ENCODE measurements at places on chromosomes 13 and 19.

DNA sequence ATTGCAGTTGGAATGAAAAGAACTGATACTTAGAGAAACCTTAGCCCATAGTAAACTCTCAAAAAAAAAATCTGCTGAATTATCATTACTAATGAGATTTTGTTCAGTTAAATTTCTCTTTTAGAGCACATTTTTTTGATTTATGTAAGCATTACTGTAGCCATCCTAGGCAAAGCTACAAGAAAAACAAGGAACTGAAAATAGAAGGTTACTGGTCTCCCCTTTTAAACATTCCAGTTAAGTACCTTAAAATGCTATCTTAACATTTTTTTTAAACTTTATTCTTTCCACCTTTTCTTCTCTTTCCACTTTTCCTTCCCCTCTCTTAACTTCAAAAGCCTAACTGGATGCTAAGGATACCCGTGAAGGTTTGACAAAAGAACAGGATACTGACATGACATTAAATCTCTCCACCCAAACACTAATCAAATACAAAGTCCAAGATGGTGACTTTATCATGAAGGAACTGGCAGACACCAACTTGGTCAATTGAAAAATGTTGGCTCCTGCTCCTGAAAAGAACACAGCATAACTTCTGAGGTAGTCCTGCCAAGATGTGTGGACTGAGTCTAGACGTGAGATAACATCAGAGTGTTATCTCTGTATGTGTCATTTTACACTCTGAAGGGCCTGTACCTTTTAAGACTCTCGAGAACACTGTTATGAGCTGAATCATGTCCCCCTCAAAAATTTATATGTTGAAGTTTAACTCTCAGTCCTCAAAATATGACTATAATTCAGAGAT lies 29.5 kb upstream of the SACS start:
- DNase-seq, result no peak

GRCh38 chr13:24086642-24087041 lies 73.9 kb upstream of the SPATA13 start:
- no peak for DNase-seq

- DNase-seq, result no peak
Measured at GRCh38 chr13:23696610-23697009, 126.4 kb downstream of the TNFRSF19 start.

DNA sequence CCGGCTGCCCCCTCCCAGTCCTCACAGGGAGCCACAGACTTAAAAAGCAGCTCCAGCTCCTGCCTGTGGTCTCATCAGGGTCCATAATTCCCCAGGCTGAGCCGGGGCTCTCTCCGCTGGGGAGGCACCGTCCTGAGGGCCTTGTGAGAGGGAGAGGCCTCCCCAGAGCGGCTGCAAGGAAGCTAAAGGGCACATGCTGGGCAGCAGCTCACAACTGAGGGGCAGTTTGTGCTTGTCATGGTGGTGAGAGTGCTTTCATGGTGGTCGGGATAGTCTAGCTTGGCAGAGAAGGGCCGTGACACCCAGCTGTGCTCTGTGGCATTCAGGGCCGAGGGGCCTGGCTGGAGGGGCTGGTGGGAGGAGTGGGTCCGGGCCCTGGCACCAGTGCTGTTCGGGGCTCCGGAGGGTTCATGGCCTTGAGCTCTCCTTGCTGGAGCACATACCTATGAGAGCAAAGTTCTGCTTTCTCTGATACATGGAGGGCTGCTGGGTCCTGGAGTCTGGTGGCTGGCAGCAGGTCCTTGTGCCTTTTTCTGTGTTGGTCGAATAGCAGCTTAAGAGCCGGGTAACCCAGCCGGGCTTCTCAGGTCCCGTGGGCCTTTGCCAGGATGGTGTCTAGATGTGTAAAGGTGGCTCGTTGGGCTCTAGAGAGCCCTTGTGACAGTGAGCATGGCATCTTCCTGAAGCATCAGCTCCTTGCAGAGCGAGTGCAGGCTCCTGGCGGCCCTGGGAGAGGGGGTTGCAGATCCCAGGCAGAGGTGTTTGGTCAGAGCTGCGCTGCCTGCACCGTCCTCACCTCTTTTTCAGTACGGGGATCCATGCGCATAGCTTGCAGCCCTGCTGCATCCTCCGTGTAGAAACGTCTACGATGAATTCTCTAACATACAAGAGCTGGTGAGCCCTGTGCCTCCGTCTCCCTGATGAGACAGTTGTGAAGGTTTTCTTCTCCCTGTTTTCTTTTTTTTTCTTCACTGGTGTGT lies 8.8 kb downstream of the UPF1 start:
- no peak for DNase-seq

DNA sequence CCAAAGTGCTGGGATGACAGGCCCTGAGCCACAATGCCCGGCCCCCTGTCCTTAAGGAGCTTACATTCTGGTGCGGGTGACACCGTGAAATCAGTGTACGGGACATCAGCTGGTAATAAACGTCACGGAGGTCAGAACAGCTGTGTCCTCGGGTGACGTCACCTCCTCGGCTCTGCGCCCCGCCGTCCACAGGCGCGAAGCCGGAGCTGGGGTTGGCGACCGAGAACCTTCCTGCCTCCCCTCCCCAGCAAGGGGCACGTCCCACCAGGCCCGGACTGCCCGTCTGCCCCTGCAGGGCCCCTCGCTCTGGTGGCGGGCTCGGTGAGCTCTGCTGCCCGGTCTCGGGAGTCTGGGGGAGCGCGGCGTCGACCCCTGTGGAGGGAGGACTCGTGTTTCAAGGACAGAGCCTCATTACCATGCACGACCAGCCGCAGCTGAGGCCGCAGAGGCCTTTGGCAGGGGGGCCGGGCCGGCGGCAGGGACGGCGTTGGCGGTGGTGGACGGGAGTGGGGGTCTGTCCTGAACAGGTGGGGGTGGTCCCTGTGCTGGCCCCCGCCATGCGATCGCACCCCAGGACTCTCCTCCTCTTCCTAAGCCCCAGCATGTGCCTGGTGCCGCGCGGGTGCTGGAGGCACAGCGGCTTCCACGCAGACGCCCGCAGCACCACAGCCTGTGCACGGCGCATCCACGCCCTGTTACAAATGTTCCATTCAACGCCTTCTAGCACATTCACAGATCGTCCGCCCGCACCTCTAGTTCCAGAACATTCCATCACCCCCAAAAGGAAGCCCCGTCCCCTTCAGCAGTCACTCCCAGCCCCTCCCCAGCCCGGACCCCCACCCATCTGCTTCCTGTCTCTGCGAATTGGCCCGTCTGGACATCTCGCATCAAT lies 5.4 kb downstream of the LINGO3 start:
- no peak for DNase-seq

DNA sequence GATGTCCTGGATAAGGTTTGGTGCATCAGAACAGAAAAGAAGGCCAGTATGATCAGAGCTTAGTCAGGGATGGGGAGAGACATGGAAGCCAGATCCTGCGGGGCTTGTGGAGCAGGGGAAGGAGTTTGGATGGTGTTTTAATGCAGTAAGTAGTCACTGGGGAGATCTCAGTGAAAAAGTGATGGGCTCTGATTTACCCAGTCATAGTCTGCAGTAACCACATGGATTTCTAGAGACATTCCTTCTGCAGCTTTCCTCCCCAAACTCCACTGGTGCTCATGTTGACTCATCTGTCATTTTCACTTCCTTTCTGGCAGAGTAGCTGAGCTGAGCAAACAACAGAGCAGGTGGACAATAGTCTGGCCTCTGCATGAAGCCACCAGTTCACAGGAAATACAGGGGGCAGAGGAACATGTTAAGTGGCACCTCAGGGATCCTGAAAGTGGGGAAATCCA lies 144.1 kb downstream of the DPF1 start:
- no peak for DNase-seq

DNA sequence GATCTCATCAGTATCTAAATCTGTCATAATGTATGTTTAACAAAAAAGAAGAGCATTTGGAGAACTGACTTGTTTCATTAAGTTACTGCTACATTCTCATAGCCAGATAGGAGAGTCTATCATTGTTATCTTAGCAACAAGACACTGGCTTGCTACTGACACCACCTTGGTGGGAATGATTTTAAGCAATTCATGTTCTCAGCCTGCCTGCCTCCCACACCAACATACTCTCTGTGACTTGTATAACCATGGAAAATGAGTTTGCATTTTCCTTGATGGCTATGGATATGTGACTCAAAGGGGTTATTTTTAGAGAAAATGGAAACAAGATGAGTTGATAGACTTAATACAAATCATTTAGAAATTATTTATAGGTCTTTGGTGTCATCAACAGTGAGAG lies 1308.9 kb downstream of the OLFM4 start:
- DNase-seq, result no peak

- no peak for DNase-seq
Measured at GRCh38 chr13:79030513-79030912, 371.6 kb upstream of the OBI1 start.
